ENCODE measurements at places on chromosomes 3 and 15.

DNA sequence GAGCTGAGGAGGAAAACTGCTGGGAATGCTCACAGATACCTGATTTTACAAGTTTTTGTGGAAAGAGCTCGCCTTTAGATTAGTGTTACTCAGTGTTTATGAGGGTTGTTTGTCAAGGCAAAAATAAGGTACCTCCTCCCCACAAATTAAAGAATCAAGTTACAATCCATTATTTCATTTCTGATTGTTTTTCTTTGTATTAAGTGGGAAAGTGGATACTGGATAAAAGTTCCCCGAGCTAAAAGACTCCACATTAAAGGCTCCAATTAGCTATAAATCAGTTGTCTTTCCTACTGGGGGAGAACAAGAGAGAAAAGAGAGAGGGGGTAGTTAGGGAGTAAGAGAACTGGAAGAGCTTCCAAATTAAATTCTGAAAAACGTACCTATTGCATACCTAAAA lies 1.9 kb downstream of the ALDH1A2 start:
- no peak for DNase-seq

GRCh38 chr15:80208758-80209734 lies 43.0 kb downstream of the CTXND1 start:
- DNase-seq: no peak

DNA sequence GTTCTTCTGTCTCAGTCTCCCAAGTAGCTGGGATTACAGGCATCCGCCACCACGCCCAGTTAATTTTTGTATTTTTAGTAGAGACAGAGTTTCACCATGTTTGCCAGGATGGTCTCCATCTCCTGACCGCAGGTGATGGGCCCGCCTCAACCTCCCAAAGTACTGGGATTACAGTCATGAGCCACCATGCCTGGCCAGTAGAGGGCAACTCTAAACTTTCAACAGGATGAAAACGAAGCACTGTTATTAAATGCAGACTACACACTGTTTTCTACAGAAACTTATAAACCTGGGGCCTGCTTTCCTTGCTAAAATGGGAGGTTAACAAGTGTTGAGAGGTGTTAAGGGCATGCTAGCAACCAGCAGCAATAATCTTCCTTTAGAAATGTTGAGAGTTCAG lies 7.6 kb downstream of the ARPC4 start:
- no peak for DNase-seq

- peak; percentile 71 for DNase-seq
Observed at GRCh38 chr3:187263270-187263669, 28.3 kb downstream of the MASP1 start.

- DNase-seq: peak; percentile 66
Observed at GRCh38 chr3:197599089-197599765, 43.5 kb upstream of the BDH1 start.

GRCh38 chr3:189794518-189794917 lies 163.3 kb downstream of the TP63 start:
- DNase-seq: no peak

GRCh38 chr15:41543521-41543870 lies 561 bp downstream of the RPAP1 start:
- DNase-seq: no peak

DNA sequence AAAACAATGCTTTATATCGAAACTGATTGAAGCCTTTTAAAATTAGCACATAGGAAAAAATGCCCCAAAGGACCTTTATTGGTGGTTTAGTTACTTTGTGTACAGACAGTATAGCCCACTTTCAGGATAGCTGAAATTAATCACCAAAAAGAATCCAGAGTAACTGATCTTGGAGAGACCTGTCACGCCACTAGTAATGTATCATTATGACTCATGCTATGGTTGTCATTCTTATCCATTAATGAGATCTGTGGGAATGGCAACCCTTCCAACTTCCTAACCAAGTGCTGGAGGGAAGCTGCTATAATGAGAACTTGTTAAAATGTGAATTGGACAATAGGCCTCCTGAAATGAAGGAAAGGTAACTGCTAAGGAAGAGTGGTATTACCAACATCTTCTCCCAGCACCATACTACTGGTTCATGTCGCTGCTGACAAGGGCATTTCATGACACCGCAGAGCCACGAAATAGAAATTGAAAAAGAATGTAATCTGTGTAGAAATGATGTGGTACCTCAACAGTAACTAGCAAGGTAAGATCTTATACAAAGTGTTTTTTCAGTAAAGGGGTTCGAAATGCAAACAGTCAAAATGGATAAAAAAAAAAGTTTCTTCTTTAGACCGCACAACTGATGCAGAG lies 7.1 kb upstream of the EMC4 start:
- peak; percentile 42 for DNase-seq

GRCh38 chr15:26231096-26231495 lies 368.0 kb upstream of the ATP10A start:
- DNase-seq: no peak

- no peak for DNase-seq
Observed at GRCh38 chr3:25381083-25381482, 47.0 kb upstream of the RARB start.

GRCh38 chr15:39287322-39288195 lies 293.3 kb upstream of the THBS1 start:
- DNase-seq: no peak

DNA sequence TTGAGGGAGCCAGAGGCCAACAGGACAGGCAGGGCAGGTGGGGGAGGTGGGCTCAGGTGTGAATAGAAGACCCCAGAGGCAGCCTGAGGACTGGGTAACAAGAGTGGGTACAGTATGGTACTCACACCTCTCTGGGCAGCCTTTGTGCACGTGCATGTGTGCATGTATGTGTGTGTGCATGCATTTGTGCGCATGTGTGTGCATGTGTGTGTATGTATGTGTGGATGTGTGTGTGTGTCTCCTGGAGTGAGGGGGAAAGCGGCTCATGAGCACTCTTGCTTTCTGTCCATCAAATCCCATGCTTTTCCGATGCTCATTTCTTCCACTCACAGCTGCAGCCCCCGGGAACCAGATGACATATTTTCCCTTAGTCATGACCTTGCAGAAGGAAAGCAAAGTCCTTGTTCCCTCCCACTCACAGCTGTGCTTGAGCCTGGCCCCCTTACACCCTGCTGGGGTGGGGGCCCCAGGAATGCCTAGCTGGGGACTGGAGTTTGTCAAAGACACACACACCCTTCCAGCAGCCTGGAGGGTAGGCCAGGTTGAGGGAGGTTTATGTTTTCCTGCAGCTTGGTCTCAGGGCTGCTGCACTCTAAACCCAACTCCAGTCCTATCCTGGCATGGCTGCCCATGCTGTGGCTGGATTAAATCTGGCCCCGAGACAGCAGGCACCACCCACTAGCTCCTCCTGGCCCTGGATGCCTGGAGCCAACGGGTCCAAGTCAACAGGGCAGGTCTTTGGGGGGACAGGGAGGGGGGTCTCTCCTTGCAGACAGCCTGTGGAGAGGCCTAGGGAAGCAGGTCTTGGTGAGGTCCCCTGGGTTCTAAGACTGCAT lies 22.5 kb downstream of the CCDC33 start:
- DNase-seq: no peak

GRCh38 chr15:78394981-78395616 lies 42.9 kb upstream of the IREB2 start:
- DNase-seq: no peak

DNA sequence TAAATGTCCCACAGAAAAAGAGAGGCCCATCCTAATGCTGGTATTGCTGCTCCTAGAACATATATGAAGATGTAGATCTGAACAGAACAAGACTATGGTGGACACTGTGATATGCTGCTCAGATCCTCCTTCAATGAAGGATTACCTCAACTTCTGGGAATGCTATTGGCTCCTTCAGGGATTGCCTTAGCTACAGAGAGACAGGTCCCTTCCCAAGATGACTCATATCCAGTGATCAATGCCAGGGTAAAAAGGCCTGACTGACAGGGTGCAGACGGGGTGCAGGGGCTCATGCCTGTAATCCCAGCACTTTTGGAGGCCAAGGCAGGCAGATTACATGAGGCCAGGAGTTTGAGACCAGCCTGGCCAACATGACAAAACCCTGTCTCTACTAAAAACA lies 20.5 kb upstream of the STAG1 start:
- no peak for DNase-seq

- DNase-seq: no peak
Observed at GRCh38 chr15:26771578-26772153, 1.2 kb downstream of the GABRB3 start.

GRCh38 chr3:126129398-126129891 lies 45.5 kb upstream of the SLC41A3 start:
- DNase-seq: no peak

DNA sequence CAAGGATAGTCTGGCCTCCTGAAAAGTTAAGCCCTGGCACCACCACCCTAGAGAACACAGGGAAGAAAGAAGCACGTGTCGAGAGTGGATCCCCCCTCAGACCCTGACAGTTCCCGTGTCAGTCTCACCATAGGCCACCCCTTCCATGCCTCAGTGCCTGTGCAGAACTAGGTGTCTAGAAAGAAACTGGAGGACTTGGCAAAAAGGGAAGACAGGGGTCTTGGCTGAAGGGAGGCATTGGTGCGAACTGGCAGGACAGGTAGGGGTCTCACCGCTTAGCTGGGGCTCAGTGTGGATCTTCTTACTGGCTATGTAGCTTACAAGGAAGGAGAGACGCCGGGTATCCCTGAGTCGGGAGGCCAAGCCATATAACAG lies 518 bp downstream of the QARS1 start:
- no peak for DNase-seq

- no peak for DNase-seq
Observed at GRCh38 chr3:101821503-101821902, 27.8 kb upstream of the NFKBIZ start.

DNA sequence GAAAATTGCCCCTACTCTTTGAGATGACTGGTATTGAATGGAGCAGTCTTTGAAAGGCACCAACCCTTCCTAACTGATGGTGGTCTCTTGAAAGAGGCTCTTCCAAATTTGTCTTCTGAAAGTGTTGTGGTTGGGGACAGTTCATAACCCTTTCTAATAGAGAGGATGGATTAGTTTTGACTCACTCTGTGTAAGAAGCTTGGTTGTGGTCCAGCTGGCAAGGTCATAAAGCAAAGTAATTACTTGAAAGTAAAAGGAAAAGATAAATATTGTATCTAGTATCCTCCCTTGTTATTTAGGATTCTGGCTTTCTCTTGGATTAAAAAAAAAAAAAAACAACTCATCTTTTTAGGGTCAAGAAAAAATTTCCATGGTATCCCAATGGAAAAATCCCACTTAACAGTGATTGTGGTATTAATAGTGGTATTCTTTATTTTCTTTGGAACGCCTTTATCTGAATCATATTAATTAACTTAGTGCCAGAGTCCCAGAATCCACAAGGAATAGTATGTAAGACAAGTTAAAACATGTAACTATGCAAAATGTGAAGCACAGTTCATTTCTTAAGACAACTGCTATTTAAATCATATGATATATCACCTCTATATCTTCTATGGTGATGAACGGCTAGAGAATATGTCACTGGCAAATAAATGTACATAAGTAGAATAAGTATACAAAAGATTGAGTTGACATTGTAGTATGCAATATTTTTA lies 469.3 kb upstream of the CDIN1 start:
- DNase-seq: peak; percentile 48

Data from amniotic epithelial cell (primary cell).